Fibroblast of skin of right biceps (primary cell): ENCODE measurements at places on chromosomes 6 and 20.

GRCh38 chr6:135159531-135159930, 21.6 kb upstream of the MYB start:
- no peak for DNase-seq

DNA sequence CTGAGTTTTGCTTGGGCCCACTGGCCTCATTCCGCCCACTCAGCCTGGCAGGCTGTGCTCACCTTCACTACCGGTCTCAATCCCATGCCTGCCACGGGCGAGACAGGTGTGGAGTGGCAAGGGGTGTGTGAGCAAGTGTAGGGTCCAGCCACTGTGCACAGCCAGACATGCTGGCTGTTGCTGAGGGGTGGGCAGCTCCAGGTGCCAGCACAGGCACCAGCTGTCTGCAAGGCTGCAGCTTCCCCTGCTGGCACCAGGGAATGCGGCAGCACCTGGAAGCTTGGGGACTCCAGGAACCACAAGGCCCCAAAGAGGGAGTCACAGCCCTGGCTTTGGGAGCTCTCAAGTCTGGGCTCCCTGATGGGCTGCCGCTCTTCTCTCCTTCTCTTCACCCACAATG, 372.7 kb downstream of the CBLN4 start:
- no peak for DNase-seq

GRCh38 chr6:17984812-17985670, 2.4 kb downstream of the KIF13A start:
- DNase-seq: no peak

- no peak for DNase-seq
Measured at GRCh38 chr20:6837730-6838129, 70.2 kb downstream of the BMP2 start.

GRCh38 chr6:15398633-15399275, 152.9 kb downstream of the JARID2 start:
- DNase-seq: no peak

- peak; percentile 83 for DNase-seq
Measured at GRCh38 chr20:8385247-8385646, 253.2 kb downstream of the PLCB1 start.

DNA sequence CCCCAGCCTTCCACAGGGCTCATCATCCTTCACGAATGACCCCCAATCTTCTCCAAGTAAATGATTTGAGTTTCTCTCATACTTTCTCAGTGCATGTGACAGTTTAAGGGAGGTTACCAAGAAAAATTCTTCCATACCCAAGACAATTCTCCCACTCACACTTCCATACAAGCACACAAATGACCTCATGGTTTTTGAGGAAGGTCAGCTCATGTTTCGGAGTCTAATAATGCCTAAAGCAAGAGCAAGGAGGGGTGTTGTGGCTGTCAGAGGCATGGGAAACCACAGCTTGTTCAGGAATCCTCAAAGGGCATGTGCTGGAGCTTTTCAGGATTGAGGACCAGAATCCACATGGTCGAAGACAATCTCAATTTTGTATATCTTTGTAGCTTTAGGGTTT, 279.0 kb downstream of the MAFB start:
- DNase-seq: no peak

- DNase-seq: no peak
Measured at GRCh38 chr6:35136185-35136584, 5.0 kb downstream of the TCP11 start.

GRCh38 chr6:81763968-81764367, 11.5 kb upstream of the TENT5A start:
- DNase-seq: no peak

GRCh38 chr6:139016337-139017213, 12.0 kb upstream of the ABRACL start:
- DNase-seq: no peak

DNA sequence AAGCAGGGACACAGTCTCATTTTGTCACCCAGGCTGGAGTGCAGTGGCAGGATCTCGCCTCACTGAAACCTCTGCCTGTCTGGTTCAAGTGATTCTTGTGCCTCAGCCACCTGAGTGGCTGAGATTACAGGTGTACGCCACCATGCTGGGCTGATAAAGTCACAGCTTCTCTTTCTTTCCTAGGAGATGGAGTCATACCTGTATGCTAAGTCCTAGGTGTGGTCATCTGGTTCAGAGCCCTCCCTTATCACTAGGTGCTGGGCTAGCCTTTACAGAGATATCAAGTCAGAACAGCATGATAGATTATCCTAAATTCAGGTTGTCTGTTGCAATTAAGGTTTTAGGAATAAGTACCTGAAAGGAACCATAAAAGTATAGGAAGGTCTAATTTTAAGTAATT, 86.7 kb downstream of the AHI1 start:
- DNase-seq: no peak

DNA sequence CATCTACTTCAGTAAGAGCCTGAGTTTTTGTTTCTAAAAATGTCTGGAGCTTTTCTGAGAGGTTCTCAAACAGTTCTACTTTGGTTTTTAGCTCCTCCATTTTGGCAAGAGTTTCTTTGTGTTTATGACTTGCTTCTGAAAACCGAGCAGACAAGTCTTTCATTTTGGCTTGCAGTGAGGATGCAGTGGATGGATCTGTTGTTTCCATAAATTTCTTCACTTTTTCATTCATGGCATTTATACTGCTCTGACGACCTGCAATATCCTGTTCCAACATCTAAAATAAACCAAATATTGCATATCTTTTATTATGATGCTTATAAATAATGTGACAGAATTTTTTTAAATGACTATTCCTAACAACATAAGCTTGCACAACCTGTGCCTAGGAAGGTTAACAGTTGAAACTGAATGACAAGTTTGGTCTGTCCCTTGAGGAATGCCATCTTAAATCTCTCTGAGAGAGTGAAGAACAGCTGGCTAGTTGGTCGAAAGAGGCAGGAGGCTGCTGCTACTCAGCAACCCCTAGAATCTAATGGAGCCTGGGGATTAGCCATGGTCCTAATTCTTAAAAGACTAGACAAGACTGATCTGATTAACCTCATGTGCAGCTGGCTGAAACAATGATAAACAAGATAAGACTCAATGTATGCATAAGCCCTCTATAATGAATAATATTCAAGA, 69.8 kb downstream of the DST start:
- DNase-seq: no peak

DNA sequence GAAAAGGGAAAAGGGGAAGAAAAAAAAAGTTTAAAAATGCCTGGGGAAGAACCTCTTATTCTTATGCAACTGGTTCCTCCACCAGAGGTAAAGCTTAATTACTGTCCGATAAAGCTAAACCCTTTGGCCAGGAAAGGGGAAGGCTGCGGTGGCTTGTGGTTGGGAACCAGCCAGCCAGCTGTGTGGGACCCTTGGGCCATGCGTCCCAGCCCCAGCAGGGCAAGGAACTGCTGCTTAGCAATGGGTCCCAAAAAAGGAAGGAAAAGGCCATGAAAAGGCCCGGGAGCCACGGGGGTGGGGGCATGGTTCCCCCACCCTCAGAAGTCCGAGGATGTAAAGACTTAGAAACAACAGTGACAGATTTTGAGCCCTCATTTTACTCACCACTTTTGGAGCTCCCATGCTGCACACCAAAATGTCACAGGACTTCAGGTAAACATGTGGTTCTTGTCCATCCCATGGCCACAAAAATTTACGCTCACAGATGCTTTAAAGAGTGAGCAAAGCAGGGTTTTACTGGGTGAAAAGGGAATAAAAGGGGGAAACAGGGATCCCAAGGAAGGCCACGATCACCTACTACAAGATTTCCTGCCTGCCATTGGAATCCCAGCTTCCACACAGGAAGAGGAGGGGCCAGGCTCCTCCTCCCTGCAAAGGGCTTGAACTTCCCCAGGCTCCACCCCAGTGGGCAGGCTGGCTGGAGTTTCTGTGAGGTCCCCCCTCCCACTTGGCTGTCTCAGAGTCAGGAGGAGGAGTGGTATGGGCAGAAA, 1234.7 kb upstream of the GJE1 start:
- no peak for DNase-seq

DNA sequence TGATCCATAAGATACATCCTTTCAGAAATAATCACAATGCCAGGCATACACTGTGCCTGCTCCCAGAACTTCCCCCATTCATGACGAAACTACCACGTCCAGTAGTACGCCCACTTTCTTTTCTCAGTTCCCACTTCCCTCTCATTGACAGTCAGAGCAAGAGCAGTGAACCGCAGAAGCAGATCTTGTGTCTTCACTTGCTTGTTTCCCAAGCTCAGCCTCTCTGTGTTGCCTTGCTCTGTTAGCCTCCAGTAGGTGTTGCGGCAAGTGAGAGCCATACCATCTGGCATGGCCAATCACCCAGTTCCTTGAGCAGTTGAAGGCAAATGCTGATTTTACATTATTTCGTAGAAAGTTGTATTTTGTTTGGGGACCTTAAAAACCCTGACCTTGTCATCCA, 11.7 kb downstream of the UST start:
- no peak for DNase-seq

- peak; percentile 18 for DNase-seq
Measured at GRCh38 chr6:101853231-101854085, 459.9 kb downstream of the GRIK2 start.

DNA sequence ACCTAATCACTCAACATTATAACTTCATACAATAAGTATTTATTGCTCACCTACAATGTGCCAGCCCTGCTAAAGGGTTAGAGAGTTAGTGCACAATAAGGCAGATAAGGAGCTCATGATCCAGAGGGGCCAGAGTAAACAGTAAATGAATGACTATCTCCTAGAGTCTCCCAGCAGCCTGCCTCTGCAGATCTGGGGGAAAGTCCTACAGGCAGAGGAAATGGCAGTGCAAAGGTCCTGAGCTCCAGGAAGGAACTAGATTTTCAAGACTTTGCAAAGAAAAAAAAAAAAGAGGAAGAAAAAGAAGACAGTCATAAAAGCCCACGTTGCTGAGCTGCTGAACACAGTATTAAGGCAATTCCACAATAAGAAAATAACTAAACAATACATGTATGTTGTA, 160.1 kb downstream of the SIM1 start:
- DNase-seq: no peak

- no peak for DNase-seq
Measured at GRCh38 chr6:75345413-75345812, 60.8 kb upstream of the TMEM30A start.

DNA sequence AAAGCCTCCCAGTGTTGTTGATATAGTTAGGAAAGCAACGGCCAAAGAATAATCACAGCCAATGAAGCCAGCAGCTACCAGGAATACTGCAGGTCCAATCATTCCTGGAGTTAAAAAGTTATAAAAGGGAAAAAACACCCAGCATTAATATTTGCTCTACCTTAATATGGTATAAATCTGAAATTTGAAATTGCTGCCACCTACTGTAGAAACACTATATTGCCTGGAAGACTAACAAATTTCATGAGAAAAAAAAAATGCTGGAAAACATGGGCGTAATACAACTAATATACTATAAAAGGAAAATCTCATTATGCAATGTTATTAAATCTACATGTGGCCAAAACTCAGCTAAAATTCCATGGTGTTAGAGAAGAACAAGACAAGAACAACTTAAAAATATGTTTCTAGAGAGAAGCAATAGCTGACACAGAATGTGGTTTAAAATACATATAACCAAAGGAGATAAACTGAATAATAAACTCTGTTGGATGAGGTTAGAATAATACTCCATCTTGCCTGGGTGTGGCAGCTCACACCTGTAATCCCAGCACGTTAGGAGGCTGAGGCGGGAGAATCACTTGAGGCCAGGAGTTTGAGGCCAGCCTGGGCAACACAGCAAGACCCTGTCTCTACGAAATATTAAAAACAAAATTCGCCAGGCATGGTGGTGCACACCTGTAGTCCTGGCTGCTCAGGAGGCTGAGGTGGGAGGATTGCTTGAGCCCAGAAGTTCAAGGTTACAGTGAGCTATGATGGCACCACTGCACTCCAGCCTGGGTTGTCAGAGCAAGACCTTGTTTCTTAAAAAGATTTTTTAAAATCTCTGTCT, 43.1 kb downstream of the SLC17A5 start:
- peak; percentile 47 for DNase-seq

DNA sequence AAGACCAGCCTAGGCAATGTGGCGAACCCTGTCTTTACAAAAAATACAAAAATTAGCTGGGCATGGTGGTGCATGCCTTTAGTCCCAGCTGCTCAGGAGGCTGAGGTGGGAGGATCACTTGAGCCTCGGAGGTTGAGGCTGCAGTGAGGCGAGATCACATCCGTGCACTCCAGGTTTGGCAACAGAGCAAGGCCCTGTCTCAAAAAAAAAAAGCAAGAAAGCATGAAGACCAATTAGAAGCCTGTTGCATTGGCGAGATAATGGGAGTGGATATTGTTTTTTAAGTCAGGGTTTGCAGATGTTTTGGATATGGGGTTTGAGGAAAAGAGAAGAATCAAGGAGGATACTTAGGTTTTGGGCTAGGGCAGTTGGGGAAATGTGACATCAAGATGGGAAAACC, 5.2 kb downstream of the QRSL1 start:
- no peak for DNase-seq

- no peak for DNase-seq
Measured at GRCh38 chr6:10556589-10556988, 35.4 kb downstream of the GCNT2 start.

DNA sequence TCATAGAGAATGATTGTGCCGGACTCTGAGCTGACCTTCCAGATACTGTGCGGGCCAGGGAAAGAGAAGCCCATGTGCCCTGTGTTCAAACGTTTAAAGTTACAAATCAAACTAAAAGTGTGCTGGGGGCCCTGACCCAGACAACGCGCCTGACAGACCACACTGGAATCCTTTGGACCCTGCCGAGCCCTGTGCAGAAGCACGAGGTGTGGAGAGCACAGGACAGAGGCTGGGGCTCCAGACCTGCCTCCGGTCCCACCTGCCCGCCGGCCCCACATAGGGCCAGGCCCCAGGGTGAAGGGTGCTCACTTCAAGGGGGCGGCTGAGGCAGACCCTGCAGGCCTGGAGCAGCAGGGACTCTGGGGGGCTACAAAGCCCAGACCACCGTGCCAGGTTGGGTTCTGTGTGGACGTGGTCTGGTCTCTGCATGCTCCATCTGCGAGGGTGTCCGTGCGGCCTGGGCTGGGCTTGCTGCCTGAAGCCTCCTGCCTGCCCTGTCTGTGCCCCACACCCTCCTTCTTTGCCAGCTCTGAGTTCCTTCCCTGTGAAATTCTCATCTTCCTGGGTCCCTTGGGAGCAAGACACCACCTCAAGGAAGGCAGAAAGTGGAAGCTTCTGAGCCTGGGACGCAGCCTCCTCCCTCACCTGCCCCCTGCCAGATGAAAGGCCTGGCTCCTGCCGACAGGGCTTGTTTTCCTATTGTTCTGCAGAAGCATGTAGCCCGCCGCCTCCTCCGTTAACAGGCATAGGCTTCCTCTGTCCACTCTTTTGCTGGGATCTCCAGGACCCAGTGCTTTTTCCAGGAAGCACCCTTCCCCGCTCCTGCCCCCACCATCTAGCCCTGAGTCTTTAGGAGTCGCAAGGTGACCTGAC, 186.2 kb downstream of the ERMARD start:
- DNase-seq: no peak

- DNase-seq: no peak
Measured at GRCh38 chr6:303948-304558, 11.8 kb downstream of the DUSP22 start.

- no peak for DNase-seq
Measured at GRCh38 chr6:110214338-110214737, 34.1 kb downstream of the CDC40 start.

DNA sequence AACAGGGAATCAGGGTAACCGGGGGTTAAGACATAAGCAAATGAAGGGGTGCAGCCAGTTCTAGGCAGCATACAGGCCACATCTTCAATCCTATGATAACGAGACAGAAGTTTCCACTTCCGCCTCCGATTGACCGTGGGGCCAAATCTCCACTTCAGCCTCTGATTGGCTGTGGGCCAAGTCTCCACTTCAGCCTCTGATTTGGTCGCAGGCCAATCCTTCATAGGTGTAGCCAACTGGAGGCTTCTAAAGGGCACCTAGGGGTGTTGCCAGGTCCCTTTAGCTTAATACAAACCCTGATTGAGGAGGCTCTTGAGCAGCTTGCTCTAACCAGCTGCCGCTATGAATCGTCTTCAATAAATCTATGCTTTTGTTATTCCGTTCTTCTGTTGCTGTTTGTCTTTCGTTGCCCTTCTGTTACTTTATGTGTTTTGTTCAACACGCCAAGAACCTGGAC, 2.1 kb upstream of the ERGIC3 start:
- DNase-seq: no peak
